ENCODE measurements at places on chromosomes 2 and 18.

GRCh38 chr18:54604211-54604610 lies 13.2 kb downstream of the DYNAP start:
- DNase-seq, result no peak

DNA sequence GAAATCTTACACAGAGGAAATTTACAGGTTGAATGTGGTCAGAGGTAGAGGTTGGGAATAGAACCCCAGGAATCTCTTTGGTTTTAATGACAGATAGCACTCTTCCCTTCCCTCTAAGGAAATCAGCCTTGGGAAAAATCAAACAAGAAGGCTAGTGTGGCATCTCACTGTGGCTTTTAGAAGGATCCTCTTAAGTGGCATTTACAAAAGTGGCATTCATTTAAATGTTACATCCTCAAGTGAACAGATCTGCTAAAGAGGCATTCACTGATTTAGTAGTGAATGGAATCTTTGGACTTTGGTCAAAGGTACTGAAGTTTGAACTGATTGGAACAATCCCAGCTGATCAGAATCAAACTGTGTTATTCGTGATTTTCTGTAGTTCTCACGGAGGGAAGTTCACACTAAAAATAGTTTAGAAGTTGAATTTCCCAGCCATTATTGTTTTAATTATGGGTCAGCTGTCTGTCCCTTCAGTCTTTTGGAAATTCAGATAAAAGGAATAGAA lies 136.5 kb upstream of the FN1 start:
- no peak for DNase-seq

GRCh38 chr18:50218432-50219197 lies 23.7 kb upstream of the MYO5B start:
- no peak for DNase-seq

DNA sequence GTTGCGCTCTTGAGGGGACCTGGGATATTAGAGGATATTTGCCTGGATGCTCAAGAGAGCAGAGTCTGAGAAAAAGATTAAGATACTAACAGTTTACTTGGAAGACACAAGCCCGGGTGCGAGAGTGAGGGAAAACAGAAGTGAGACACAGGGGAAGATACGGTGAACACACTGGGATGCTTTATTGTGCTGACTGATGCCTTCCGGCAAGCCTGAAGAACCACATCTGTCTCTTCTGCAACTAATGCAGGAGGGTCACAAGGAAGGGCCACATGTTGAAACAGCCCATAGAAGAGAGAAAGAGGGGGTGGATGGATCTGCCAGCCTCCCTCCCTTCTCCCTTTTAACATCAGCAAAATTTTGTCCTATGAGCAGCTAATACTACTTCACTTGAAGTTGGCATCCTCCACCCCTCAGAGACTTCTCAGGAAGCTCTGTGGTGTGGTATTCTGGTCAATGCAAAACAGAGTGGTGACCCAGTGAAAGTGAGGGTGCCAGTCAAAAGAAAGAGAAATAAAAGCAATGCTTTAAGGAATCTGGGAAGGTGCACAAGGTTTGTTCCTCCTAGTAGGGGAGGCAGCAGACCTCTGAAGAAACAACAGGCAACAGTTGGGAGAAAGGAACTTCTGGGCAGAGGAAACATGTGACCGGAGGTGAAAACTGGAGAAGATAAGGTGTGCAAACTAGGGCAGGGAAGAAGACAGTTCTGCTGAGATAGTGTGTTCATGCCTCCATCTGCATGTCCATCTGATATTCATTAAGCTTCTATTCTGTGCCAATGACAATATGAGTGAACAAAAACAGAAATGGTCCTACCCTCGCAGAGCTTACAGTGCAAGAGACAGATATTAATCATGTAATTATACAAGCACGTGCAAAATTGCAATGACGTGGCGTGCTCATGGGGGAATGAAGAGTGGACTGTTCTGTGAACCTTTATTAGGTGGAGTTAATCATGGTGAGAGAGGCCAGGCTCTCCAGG lies 107.1 kb downstream of the LYPD6B start:
- no peak for DNase-seq

DNA sequence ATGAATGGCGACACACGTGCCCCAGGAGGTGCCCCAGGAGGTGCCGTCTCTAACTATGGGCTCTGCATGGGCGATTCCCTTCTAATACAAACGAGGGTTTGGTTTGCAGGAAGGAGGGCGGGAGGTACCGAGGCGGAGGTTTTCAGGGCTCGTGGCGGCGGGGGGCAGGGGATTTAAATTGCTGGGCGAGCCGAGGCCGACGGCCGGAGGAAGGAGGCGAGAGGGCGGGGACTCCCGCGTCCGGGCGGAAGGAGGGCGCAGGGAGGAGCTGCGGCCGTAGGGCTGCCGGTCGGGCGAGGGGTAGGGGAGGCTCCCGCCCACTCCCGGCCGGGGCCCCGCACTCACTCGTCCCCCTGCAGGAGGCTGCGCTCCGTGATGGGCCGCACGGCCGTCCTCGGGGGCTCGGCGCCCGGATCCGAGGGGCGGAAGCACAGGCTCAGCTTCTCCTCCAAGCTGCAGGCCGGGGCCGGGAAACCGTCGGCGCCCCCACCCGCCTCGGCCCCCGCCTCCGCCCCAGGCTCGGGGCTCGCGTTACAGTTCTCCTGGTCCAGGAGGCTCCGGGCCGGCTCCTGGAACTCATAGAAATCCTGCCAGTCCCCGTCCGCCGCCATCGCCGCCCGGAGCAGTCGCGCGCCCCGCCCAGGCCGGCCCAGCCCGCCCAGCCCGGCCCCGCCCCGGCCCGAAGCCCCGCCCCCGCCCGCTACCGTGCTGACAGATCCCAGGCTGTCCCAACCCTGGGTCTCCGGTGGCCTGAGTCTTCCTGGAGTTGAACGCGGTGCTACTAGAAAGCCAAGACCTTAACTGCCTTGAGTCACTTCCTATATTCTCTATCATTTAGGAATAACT lies at the start of gene FEZ2:
Gene FEZ2 (minus strand): TSS at position 637 of the 846 bp plus-strand sequence. CDS start 26 bp downstream, at position 611.
- peak; percentile 52 for DNase-seq

- DNase-seq, result no peak
Measured at GRCh38 chr2:229153267-229153666, 117.8 kb downstream of the PID1 start.

GRCh38 chr2:122469147-122469546 lies 713.7 kb downstream of the TSN start:
- DNase-seq, result no peak

Measured in midbrain (tissue), 1 donor.